Fibroblast of villous mesenchyme (primary cell): ENCODE measurements at places on chromosomes 13 and 19. TPM values are rescaled to one million over a fixed set of nuclear protein-coding genes. Genes with fewer than 3 reads are reported as not detected.

Gene ZNF649
- total RNA-seq: 6.4 and 12.1 TPM in 2 replicates

Gene EHD2
- 144 and 166 TPM in 2 replicates for total RNA-seq

Gene PSG7
- total RNA-seq: not detected in 2 replicates

Gene EPS8L1
- 1.3 and 2.2 TPM in 2 replicates for total RNA-seq

Gene PCDH9
- total RNA-seq: 5.8 and 9.9 TPM in 2 replicates
